ENCODE measurements at places on chromosomes 6 and 20.

GRCh38 chr6:164569509-164569908, 739.9 kb downstream of the C6orf118 start:
- no peak for DNase-seq

- no peak for DNase-seq
Measured at GRCh38 chr6:159084493-159085091, 39.8 kb upstream of the TAGAP start.

DNA sequence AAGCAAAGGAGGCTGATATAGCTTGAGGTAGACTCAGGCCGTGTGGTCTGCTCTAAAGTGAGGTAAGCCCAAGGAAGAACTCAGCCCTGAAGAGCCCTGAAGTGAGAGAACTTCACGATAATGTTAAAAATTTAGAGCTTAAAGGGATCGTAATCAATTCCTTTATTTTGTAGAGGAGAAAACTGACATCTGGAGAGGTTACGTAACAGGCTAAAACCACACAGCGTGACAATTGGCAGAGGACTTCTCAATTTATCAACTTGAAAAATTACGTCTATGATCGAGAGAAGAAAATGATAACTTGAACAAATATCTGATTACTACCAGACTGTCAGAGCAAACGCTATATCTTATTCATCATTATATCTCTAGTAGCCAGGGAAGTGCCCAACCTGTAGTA, 121.8 kb upstream of the FOXO3 start:
- DNase-seq, result no peak

DNA sequence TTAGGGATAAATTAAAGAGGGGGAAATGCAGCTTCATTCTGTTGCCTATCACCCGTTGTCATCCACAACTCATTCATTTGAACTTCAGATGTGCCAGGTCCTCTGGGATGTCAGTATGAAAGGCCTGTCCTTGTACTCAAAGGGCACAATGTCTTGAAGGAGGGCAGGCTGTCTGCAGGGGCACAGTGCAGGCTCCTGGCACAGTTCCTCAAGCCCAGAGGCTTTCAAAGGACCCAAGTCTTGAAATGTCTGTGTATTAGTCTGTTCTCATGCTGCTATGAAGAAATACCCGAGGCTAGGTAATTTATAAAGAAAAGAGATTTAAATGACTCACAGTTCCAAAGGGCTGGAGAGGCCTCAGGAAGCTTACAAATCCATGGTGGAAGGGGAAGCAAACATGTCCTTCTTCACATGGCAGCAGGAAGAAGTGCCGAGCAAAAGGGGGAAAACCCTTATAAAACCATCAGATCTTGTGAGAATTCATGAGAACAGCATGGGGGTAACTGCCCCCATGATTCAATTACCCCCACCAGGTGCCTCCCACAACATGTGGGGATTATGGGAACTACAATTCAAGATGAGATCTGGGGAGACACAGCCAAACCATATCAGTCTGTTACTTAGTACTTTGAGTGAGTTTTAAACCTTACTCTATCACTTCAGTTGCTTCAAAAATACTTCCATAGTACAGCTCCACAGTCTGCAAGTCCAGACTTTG, 9.4 kb downstream of the SNX9 start:
- DNase-seq, result no peak

DNA sequence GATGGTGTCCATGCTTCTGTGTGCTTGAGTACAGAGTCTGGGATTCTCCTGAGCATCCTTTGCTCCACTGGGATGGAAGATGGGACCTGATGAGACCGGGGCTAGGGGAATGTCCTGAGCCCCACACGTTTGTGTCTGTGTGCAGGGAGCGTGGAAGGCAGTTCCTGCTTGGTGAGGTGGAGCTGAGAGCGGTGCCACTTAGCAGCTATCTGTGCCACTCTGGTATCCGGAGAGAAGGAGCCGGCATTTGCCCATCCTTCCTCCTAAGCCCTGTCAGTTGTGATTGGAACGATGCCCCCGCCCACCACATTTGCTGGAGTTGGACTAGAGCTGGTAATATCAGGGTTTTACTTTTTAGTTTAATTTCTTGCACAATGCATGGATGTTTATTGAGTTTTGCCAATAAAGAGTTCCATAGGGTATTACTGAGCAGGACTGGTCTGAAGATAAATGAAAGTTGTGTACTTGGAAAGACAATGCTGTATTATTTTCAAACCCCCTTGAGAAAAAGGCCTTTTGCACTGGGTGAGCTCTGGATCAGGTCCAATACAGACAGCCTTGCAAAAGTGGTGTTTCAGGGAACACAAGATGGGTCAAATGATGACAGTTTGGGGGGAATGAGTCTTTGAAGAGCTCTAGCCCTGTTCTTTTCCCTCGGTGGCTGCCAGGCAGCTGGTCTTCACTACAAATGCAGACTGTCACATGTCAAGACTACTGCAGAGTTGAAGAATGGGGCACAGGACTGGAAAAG, 130.8 kb downstream of the SYCP2 start:
- DNase-seq, result no peak

GRCh38 chr6:169250660-169251059, 3.0 kb downstream of the THBS2 start:
- no peak for DNase-seq

GRCh38 chr6:31775633-31776484, 1.3 kb downstream of the VWA7 start:
- no peak for DNase-seq

GRCh38 chr20:36631646-36632045, 14.3 kb downstream of the SLA2 start:
- no peak for DNase-seq

GRCh38 chr6:163839296-163839695, 424.8 kb downstream of the QKI start:
- no peak for DNase-seq

DNA sequence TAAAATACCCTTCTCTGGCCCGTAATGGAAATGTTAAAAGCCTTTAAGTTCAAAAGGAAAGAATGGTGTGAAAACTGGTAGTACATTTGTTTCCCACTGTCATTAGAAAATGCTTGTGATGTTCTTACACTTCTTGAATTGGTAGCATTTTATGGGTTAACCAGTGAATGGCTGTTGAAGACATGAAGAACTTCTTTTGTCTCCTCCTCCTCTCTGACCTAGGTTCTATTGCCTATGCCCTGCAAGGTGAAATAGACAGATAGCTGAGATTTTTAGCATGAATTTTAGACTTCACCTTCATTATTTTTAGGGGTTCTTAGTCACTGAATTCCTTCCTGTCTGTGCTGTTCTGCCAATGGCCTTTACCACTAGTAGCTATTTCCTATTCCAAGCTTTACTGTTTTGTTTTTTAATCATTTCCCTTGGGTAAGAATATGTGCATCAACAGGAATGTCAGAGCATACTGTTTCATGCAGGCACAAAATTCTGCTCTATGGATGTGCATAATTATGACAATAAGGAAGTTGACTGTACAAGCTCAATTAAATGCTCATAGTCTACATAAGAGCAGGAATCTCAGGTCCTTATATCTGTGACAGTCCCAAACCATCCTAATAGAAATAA, 4.9 kb downstream of the TNFAIP3 start:
- no peak for DNase-seq

DNA sequence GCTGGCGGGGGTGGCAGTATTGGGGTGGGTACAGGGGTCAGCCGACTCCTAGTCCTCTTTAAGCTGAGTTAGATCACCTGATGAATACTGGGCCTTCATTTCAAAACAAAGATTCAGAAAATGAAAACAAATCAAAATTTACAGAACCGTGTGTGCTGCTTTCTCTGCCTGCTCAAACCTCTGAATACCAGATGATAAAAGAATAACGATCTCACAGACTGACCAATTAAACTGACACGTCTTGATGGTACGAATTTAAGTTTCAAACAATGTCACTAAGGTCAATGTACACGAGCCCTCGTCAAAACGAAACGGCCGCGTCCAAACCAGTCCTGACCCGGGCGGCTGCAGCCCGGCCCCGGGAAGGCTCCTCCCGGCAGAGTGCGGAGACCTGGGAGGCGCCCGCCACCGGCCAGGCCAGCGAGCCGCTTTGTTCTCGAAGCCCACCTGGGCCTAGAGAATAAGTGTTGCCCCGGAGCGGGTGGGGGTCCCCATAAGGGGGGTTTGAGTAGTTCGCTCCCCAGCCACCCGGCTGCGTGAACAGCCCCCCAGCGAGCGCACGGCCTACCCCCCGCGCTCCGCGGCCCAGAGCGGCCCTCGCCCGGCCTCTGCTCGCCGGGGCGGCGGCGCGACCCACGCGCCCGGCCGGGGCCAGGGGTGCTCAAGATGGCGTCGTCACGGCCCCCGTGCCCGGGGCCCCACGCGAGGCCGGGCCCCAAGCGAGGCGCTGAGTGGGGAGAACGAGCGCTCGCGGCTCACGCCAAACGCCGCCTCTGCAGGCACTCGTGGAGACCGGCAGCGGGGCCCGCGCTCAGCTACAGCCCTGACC, 728 bp downstream of the PSMA7 start:
- no peak for DNase-seq

- DNase-seq, result no peak
Measured at GRCh38 chr6:78462728-78463127, 404.6 kb upstream of the IRAK1BP1 start.

DNA sequence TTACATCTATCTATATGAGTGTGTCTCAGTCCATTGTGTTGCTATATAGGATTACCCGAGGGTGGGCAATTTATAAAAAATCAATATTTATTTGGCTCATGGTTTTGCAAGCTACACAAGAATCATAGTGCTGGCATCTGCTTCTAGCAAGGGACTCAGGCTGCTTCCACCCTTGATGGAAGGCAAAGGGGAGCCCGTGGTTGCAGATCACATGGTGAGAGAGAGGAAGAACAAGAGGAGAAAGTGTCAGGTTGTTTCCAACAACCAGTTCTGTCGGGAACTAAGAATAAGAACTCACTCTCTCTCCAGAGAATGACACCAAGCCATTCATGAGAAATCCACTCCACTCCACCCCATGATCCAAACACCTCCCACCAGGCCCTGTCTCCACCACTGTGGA, 48.2 kb upstream of the TENT5A start:
- no peak for DNase-seq

DNA sequence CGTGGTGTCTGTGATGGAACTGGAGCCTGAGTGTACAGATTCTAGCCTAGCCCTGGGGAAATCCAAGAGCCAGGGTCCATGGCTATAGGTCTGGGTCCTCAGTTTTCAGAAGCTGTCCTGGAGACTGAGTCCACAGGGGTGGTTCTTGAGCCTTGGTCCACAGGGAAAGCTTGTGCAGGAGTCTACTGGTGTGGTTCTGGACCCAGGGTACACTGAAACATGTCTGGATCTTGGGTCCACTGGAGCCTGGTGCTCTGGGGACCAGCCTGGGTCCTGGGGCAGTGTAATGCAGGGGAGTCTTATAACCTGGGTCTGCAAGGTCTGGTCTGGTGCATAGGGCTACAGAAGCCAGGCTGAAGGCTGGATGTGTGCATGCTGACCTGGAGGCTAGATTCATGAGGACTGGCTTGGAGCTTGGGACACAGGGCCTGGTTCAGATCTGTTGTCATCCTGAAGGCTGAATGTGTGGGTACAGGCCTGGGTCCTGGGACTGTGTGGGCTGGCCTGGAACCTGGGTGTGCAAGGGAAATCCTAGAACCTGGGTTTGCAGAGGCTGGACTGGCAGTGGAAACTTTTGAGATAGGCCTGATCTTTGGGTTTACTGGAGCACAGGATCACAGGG, 5.5 kb downstream of the CST9L start:
- no peak for DNase-seq

DNA sequence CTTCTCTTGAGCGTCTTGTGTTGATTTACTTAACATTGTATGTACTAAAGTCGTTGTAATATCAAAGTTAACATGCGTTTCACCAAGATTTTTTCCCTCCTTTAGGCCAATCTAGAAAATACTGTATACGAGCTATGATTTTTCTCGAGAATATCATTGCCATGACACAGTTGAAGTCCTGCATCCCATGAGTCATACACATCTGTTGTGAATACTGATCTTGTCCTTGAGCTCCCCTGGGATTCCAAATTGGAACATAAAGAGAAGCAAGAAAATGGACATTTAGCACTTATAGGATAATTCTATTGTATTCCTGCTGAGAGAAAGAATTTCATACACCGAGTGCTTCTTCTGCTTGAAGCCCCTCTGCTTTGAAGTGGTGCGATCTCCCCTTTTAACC, 109.6 kb downstream of the SLC35B3 start:
- no peak for DNase-seq

DNA sequence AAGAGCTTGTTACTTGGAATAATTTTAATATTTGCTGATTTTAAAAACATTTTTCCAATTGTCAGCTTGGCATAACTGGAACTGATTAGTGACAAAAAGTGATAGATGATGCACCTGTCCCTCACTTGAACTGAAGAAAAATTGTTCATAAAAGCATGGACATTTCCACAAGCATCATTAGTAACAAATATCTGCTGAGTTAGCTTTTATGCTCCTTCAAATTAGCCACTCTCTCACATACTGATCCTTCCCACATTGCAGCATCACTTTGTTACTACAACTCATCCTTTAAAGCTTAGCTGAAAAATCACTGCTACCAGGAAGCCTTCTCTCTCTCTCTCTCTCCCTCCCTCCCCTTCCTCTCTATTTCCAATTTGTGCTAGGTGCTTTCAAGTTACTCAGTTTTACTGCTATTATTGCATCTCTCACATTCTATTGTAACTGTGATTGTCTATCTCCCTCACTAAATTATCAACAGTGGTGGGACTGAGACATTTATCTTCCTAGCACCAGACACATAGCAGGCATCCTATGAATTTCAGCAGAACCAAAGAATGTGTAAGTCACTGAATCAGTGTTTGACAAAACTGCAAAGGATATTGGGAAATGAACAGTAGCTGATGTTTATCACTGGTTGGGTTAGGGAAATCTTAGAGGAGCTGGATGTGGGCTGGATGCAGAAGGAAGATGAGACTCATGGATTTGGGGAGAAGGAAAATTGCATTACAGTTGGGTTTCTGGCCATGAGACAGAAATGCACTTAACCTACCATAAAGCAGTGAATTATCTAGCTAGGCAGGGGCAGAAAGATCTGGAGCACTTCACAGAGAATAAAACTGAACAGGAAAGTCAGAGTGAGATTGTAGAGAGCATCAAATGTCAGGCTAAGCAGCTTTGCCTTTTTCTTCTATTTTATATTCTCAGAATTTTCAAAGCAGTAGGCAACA, 128.4 kb upstream of the PLN start:
- DNase-seq, result no peak

- no peak for DNase-seq
Measured at GRCh38 chr6:2546901-2547300, 203.8 kb downstream of the MYLK4 start.

GRCh38 chr6:163494279-163494727, 79.8 kb downstream of the QKI start:
- no peak for DNase-seq

GRCh38 chr6:129353067-129353466, 356.9 kb downstream of the ARHGAP18 start:
- DNase-seq, result no peak

Measured in stimulated activated CD8-positive, alpha-beta memory T cell treated with anti-CD3 and anti-CD28 coated beads, Interleukin-2, amount 100 ng/mL, for 1 hour (primary cell).